Adipocyte (in vitro differentiated cells): ENCODE measurements at places on chromosomes 3 and 15.
A peak's percentile ranks its signal among the peaks of the same experiment; 100 is the strongest.

GRCh38 chr3:134381076-134381475 is 6.8 kb upstream of the AMOTL2 start:
- DNase-seq: no peak

GRCh38 chr3:34011171-34012101 is 213.0 kb downstream of the PDCD6IP start:
- DNase-seq: peak; percentile 20

GRCh38 chr15:32889214-32889613 is 171.4 kb downstream of the GREM1 start:
- no peak for DNase-seq

- DNase-seq: no peak
These were observed 699.1 kb downstream of the NAALADL2 start for GRCh38 chr3:175558261-175558660.

- no peak for DNase-seq
These were observed 129.3 kb downstream of the SMAD6 start for GRCh38 chr15:66831289-66831688.

- DNase-seq: no peak
These were observed 10.5 kb upstream of the TM4SF18 start for GRCh38 chr3:149343951-149344350.

DNA sequence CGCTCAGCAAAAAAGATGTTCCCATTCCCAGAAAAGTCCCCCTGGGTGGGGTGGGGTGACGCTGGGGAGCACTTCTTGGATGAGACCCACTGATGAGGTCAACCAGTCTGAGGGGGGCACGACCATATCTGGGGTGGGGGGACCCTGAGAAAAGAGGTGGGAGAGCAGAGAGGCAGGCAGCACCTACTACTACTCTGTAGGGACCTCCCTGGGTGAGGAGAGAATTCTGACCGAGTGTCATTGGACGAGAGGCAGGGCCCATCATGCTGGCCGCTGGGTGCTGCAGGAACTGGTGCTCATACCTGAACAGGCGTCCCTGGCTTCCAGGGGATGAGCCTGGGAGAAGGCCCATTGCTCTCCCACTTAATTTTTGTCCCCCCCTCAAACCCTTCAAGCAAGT is 158.8 kb downstream of the KLF13 start:
- no peak for DNase-seq

- DNase-seq: no peak
These were observed 334.7 kb upstream of the LRRFIP2 start for GRCh38 chr3:37509069-37509468.

DNA sequence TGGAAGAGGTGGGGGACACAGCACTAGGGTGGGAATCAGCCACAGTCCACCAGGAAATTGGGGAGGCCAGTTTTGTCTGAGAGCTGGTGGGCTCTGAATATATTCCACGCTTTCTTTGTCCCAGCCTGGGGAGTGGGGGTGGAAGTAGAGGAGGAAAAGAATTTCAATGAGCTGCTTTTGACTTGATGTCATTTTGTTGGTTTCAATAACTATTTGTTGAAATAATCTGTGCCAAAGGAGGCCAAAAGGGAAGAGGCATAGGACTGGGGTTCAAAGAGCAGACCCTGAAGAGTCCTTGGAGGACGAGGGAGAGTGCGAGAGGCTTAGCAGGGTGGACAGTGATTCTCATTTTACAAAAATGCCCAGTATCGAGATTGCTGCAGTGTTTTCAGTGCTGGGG is 262.3 kb downstream of the SHQ1 start:
- no peak for DNase-seq

GRCh38 chr15:45829336-45830153 is 194.7 kb downstream of the SQOR start:
- DNase-seq: no peak

GRCh38 chr15:85768595-85769168 is 26.0 kb downstream of the KLHL25 start:
- DNase-seq: no peak

- peak; percentile 39 for DNase-seq
These were observed 19.5 kb upstream of the HRH1 start for GRCh38 chr3:11134794-11135193.

DNA sequence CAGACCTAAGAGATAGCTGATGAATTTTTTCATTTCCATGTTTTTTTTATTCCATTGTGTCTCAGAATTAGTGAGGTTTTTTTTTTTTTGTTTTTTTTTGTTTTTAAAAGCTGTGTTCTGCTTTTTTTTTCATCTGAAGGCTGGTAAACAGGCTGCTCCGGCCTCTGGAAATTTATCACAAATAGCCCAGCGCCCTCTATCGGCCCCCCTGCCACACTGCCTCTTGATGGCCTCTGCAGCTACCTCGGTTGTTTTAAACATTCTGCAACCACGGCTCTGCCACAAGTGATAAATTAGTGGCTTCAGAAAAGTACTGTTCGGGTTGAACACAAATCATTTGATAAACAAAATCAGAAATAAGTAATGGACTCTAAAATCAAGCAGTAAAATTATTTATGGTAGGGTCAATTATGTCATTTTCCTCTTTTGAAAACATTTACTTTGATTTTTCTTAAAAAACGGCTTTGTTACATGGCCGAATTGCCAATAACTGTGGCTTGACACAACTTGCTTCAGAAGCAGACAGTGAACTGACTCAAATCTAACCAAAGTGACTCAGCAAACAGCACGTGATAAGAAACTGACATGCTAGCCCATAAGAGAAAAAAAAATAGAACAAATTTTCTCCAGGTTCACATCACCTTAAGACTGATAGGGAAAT is 87.8 kb downstream of the RSL24D1 start:
- DNase-seq: peak; percentile 58

DNA sequence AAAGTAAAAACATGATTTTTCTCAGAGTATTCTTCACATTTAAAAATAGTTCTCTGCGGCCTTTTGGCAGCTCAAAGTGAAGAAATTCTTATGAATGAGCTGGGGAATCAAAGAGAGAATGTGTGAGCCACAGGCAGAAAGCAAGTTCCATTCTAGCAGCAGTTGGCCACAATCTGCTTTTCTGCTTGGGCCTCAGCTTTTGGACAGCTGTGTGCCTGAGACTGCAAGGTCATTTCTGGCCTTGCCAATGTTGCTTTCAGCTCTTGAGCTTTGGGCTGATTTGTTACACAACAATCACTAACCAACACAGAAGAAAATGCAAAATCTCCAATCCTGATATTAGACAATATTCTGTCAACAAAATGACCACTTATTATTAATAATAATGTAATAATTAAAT is 14.4 kb upstream of the TM4SF4 start:
- no peak for DNase-seq

DNA sequence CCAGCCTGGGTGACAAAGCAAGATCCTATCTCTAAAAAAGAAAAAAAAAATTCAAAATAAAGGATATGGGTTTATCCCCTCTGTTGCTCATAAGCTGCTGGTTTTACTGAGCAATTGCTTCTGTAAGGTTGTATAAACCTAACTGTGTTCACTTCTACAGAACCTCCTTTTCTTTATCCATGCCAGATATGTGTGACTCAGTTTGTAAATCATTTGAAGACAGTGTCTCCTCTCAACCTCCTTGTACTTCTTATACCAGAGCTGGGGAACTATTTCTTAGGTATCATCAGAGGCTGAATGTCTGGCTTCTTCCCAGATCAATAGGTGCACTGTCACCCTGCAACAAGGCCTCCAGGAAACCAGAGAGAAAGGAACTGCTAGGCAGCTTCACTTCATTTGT is 273.8 kb downstream of the CD47 start:
- no peak for DNase-seq

- DNase-seq: peak; percentile 47
These were observed 71.4 kb upstream of the PLSCR4 start for GRCh38 chr3:146322216-146322817.

DNA sequence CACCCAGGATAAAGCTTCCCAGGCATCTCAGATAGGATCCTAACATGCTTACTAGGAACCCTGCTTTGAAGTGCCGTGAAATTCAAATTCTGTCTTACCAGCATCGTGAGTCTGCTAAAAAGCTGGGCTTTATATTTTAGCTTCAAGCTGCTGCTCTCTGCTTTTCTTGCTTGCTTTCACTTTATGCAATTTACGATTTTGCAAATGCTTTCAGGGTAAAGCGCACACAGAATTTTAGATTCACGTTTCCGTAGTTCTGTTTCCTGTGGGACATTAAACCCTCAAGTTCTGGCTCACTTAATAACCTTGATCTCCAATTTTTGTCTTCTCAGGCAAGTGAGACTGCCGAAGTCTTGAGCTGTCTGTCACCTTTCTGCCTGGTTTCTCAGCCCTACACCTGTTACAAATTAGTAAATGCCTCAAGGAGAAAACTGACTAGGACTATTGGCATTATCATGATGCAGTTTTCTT is 170.5 kb upstream of the TGFBR2 start:
- no peak for DNase-seq

DNA sequence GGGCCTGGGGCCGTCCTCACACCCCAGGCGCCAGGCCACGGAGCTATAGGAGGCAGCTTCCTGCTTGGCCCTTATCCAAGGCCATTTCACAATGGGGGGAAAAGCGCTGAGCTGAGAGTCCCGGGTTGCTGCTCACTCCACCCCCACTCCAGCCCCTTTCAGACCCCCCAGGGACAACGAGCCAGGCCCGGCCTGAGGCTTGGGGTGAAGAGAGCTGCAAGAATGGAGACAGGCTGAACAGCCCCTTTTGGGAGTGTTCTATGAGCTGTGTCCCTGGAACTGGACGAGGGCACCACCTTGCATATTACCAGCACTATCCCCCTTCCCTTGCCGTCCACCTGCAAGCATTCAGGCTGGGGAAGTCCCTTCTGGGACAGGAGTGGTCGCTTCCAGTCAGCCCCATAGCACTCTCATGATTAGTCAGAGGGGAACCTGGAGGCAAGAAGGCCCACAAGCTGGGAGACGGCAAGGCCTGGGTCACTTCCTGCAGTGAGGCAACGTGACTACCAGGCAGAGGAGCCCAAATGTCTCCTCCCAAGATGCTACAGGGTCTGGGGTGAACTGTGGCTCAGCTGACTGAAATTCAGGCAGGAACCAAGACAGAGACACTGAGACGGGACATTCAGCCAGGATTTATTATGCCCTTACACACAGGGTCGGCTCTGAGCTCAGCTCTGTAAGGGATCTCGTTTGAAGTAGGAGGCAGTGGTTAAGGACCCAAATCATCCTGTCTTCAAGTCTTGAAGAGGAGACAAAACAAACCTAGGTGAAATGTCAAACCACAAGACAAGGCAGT is 8.6 kb upstream of the SRP14 start:
- DNase-seq: no peak

DNA sequence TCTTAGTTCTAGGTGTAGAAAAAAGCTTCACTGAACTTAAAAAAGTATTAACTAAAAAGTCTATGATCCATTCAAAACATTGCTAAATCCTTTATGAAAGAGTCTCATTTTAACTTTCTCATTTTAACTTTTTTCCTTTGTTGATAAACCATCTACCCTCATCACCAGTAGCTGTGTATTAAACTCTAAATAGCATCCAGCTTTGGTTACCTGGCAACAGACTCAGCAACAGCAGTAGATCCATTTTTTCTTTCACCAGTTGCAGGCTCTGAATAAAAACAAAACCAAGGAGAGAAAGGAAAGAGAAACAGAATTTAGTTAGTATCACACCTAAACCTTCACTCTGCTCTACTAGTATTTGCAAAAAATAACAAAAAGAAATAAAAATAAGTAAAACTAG is 51.6 kb downstream of the TP53BP1 start:
- DNase-seq: peak; percentile 69

DNA sequence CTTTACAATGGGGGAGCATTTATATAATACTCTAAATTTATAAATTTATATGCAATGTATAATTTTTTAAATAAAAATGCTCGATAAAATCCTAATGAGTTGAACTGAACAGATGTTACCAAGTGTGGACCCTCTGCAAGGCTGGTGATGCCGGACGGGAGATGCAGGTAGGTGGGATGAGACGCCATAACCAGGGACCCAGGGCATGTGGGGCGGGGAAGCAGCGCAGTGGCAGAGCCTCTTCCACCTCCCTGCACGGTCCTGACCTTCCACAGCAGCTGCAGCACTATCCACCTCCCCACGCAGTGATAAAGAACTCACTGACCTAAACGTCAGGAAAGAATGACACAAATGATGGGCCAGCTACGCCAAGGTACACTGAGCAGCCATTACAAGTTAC is 12.8 kb downstream of the PCSK6 start:
- DNase-seq: no peak

- DNase-seq: peak; percentile 68
These were observed 39.0 kb downstream of the U2SURP start for GRCh38 chr3:143040261-143040879.

- no peak for DNase-seq
These were observed 399.3 kb downstream of the NLGN1 start for GRCh38 chr3:173796890-173797289.

GRCh38 chr15:57740048-57740447 is 33.5 kb downstream of the POLR2M start:
- DNase-seq: no peak

- DNase-seq: no peak
These were observed 137.7 kb downstream of the CHSY1 start for GRCh38 chr15:101114166-101114565.

- no peak for DNase-seq
These were observed 45.8 kb upstream of the ETV5 start for GRCh38 chr3:186154641-186155040.

DNA sequence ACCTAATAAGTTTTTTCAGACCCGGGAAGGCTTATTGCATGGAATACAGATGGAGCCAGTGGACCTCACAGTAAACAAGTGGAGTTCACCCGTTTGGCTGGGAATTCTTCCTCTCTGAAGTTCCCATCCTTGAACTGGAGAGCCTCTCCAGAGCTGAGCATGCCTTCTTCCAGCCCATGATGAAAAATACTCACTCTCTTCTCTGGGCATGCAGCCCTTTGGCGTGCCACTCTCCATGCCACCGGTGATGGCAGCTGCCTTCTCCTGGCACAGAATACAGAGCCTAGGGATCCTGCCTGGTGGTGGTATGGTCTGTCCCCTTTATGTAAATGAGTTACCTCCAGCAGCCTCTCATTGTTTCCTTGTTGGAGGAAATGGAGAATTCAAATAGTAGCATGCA is 150.8 kb downstream of the LEKR1 start:
- DNase-seq: no peak

DNA sequence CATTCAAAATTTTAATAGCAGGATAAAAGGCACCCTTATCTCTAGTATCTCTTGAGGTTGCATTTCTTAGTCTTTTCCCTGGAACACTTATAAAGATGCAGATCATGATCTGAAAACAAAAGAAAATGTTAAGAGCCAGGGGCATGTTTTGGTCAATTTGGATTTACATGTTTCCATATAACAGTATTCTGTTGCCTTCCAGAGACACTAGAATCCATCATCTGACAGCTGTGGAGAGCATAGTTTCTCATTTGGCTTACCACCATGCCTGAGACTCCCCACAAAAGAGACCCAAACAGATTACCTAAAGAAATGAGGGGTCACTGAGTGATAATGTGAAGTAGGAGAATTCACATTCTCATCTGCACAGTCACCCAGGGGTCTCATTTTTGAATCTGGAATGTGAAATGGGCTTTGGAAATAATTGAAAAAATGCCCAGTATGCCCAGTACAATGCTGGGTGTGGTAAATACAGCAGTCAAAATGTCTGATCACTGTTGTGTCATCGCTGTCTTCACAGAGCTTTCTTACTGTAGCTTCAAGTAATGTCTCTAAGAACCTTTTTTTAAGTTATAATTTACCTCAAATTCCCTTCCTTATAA is 79.9 kb upstream of the ZBTB20 start:
- no peak for DNase-seq
